ENCODE measurements at places on chromosomes 3 and 15.
A peak's percentile ranks its signal among the peaks of the same experiment; 100 is the strongest.

DNA sequence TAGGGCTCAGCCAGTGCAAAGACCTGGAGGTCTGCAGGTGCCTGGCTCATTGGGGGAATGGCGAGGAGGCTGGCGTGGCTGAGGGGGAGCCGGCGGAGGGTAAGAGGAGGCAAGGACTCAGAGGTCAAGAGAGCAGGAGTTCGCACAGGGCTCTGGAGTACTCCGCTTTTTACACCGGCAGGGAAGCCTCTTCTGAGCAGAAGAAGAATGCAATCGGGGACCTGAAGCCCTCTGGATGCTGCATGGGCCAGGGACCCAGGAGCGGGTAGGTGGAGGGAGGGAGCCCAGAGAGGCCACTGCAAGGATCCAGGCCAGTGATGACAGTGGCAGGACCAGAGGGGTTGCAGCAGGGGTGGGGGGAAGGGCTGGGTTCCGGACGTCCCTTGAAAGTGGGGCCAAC is 70.4 kb upstream of the TAMM41 start:
- H3K4me1 ChIP-seq, result no peaks in the 10 kb centered on the region
- peaks cover 14% of the 10 kb centered on the region for H3K27me3 ChIP-seq
- no peaks in the 10 kb centered on the region for H3K36me3 ChIP-seq
- H3K4me3 ChIP-seq, result no peak overlapping the region
- H3K27ac ChIP-seq, result no peak overlapping the region
- peak; percentile 7 for DNase-seq

GRCh38 chr3:130392266-130392665 is 46.8 kb downstream of the COL6A5 start:
- no peaks in the 10 kb centered on the region for H3K4me1 ChIP-seq
- H3K36me3 ChIP-seq, result no peaks in the 10 kb centered on the region
- DNase-seq, result no peak
- H3K27me3 ChIP-seq, result peaks cover 2% of the 10 kb centered on the region
- no peak overlapping the region for H3K27ac ChIP-seq

DNA sequence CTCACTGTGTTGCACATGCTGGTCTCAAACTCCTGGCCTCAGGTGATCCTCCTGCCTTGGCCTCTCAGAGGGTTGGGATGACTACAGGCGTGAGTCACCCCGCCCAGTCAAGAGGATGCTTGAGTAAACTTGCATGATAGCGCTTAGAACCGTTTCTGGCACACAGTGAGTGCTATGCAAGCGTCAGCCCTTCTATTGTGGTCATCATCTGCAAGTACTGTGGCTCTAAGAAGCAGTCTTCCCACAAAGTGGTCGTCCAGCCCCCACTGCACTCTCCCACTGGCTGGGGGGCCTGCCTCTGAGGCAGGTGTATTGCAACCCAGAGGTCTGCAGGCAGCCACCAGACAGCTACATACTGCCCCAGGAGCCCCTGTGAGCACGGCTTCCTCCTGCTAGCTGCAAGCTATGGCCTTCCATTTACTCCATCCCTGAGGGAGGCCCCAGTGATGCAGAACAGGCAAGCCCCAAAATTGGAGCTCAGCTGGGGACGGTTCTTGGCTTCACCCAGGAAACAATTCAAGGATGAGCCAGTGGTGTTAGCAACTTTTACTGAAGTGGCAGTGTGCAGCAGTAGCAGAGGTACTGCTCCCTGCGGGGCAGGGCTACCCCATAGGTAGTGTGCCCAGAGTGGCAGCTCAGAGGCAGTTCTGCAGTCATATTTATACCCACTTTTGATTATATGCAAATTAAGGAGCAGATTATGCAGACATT is 95.4 kb downstream of the LSM3 start:
- DNase-seq, result no peak
- H3K27ac ChIP-seq, result no peak overlapping the region
- no peak overlapping the region for H3K4me3 ChIP-seq
- H3K27me3 ChIP-seq, result peaks cover 21% of the 10 kb centered on the region
- H3K36me3 ChIP-seq, result no peaks in the 10 kb centered on the region

GRCh38 chr3:71456156-71456555 is 127.4 kb downstream of the FOXP1 start:
- peaks cover under 1% of the 10 kb centered on the region for H3K36me3 ChIP-seq
- no peak for DNase-seq
- peak overlapping the region; percentile 87 for H3K27ac ChIP-seq
- peaks cover 63% of the 10 kb centered on the region for H3K4me1 ChIP-seq

DNA sequence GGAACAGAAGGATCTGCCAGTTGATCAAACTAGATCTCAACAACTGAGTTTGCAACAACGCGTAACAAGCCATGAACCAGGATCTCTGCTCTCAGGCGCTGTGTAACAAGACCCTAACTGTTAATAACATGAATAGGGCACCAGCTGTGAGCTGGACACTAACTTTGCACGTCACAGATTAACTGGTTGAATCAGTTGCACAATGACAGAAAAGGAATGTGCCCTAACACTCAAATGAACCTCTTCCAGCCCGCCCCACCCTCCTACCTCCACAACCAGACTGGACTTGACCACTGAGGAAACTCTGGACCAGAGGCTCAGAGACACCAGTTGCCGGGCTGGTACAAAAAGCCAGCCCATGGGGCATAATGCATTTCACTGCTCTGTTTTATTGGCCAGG is 34.3 kb downstream of the MCF2L2 start:
- DNase-seq, result no peak
- no peak overlapping the region for H3K27ac ChIP-seq
- H3K4me3 ChIP-seq, result no peak overlapping the region
- peaks cover 5% of the 10 kb centered on the region for H3K4me1 ChIP-seq

DNA sequence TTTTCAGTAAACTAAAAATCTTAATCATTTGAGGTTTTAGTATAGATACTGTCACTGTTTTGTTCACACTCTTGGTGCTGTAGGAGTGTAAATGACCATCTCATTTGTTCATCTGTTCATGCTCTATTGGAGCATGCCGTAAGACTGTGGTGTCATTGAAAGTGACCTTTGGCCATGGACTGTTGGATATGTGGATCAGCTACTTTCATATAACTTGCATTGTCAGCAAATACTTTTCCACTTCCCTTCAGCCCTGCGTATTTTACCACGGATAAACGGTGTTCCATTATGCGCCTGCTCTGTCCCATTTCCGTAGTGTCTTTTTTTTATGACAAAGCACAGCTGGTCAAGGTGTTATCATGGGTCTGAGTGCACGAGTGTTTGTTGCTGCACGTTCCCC is 32.6 kb upstream of the SENP5 start:
- no peaks in the 10 kb centered on the region for H3K27me3 ChIP-seq
- H3K4me3 ChIP-seq, result no peak overlapping the region
- no peak overlapping the region for H3K27ac ChIP-seq
- peaks cover 7% of the 10 kb centered on the region for H3K36me3 ChIP-seq
- no peaks in the 10 kb centered on the region for H3K4me1 ChIP-seq
- no peak for DNase-seq

DNA sequence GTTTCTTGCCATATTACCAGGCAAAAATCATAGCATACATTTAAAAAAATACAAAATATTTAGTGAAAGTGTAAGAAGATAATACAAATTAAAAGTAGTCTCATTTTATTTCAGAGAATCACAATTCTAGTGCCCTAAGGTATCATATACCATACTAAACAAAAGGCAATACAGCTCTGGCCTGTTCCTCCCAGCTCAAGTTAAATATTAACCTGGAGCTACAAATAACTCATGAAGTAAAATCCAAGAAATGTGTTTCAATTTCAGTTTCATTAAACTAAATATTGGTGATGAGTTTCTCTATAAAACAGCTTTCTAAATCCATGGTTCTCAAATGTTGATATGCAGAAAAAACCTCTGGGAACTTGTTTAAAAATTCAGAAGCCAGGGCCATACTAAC is 67.7 kb downstream of the INO80 start:
- no peaks in the 10 kb centered on the region for H3K4me1 ChIP-seq
- no peak for DNase-seq
- no peak overlapping the region for H3K4me3 ChIP-seq
- H3K36me3 ChIP-seq, result peaks cover 45% of the 10 kb centered on the region
- no peaks in the 10 kb centered on the region for H3K27me3 ChIP-seq
- H3K27ac ChIP-seq, result no peak overlapping the region

DNA sequence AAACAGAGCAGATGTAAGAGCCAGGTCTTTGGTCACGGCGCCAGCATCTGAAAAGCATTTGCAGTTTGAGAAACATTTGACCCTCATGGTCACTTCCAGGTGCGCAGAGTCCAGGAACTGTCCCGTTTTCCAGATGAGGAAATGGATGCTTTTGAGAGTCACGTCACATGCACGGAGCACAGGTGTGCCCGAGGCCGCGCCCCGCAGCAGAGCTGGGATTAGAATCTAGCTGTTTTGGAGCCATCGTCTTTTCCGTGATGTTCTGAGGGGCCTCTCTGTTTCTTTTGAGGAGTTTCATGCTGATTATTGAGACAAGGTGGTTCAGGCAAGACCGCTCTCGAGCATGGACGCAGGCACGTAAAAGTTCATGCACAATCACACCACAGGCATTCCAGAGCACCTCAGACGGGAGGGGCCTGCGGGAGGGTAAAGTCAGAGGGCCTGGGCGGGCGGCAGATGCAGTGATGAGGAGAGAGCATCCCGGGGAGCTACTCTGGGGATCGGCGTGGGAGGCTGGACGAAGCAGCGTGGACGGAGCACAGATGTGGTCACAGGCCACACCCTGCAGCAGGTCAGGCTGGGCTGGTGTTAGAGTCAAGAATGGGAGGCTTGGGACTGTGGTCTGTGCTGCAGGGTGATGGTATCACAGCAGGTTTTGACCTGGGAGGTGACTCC is 139.2 kb upstream of the MEF2A start:
- H3K4me3 ChIP-seq, result no peak overlapping the region
- peaks cover 21% of the 10 kb centered on the region for H3K4me1 ChIP-seq
- no peak for DNase-seq
- no peaks in the 10 kb centered on the region for H3K36me3 ChIP-seq

DNA sequence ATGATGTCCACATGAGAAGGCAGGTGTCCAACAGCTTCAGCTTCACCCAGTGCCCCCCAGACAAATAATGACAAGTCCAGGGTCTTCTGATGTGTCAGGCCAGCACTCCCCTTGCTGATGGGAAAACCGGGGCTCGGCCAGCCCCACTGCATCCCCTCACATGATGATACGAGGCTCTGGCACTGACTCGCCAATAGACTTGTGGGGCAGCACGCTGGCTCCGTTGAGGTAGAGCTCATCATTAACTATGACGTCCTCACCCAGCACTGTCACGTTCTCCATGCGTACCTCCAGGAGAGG is 2.1 kb upstream of the AMIGO3 start:
- H3K27me3 ChIP-seq, result no peaks in the 10 kb centered on the region
- no peak overlapping the region for H3K27ac ChIP-seq
- DNase-seq, result no peak
- H3K4me3 ChIP-seq, result no peak overlapping the region

DNA sequence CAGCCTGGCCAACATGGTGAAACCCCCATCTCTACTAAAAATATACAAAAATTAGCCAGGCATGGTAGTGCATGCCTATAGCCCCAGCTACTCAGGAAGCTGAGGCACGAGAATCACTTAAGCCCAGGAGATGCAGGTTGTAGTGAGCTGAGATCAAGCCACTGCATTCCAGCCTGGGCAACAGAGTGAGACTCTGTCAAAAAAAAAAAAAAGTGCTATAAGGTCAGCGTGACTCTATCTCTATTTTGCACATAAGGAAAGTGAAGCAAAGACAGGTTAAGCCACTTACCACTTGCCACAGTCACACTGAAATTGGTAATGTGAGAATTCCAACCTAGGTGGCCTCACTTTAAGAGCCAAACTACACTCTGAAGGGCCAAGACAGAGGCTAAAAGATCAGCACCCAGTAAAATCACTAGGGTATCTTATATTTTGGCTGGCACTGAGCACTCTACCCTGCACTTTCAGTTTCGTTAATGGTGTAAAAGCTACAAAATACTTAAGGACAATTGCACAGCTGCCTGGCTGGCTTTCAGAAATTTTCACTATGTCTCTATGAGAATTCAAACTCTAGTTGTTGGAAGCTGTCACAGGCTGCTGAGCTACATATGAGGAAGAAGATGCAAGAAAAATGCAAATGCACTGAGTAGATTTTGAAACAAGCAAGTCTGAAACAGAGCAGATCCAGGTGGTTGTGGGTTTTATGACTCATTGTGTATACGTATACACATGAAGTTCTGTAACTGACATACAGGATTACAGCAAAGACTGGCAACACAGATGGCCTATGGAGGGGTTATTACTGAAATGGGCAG is 32.7 kb downstream of the TRANK1 start:
- no peaks in the 10 kb centered on the region for H3K27me3 ChIP-seq
- H3K4me1 ChIP-seq, result peaks cover 42% of the 10 kb centered on the region
- DNase-seq, result peak; percentile 67

- H3K36me3 ChIP-seq, result no peaks in the 10 kb centered on the region
- no peaks in the 10 kb centered on the region for H3K4me1 ChIP-seq
- H3K4me3 ChIP-seq, result no peak overlapping the region
- DNase-seq, result no peak
- H3K27me3 ChIP-seq, result no peaks in the 10 kb centered on the region
- no peak overlapping the region for H3K27ac ChIP-seq
Observed at GRCh38 chr15:98121536-98121935, 161.0 kb downstream of the ARRDC4 start.

DNA sequence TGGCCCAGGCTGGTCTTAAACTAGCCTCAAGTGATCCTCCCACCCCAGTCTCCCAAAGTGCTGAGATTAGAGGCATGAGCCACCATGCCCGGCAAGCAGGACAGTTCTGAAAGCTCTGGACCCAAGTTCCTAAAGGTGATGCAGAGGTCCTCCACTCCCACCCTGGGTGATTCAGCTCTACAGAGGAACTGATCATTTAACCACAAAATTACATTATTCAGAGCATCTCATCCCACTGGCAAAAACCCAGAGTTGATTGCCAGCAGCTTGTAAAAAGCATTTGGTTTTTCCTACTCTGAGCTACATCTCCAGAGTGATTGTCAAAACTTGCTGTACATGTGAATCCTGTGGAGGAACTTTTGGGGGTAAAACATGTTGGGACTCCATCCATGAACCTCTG is 60.2 kb downstream of the SLTM start:
- H3K4me1 ChIP-seq, result no peaks in the 10 kb centered on the region
- peaks cover 16% of the 10 kb centered on the region for H3K36me3 ChIP-seq
- H3K4me3 ChIP-seq, result no peak overlapping the region
- H3K27ac ChIP-seq, result no peak overlapping the region
- DNase-seq, result no peak

DNA sequence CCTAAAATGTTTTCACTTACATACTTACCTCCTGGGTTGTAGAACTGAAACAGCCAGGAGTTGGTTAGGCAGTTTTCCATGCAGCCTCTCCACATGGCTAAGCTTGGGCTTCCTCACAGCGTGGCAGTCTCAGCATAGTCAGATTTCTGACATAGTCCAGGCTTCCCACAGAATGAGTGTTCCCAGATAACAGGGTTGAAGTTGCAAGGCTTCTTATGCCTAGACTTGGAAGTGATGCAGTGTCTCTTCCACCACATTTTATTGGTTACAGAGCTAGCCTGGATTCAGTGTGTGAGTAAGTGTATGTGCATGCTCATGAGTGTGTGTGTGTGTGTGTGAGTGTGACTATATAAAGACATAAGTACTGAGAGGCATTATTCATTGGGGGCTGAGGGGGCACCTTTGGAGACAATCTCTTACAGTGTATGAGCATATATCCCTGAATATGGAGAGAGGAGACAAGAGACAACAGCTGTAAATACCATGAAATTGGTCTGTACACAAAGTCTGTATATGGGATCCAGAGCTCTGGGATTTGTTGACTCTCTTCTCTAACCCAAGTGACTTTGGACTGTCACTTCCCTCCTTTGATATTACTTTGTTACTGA is 78.1 kb downstream of the ZNF621 start:
- peaks cover 9% of the 10 kb centered on the region for H3K4me1 ChIP-seq
- no peak overlapping the region for H3K27ac ChIP-seq
- H3K4me3 ChIP-seq, result no peak overlapping the region
